Activated CD4-positive, alpha-beta T cell treated with anti-CD3 and anti-CD28 coated beads, Interleukin-2, amount 10 ng/mL, durations not matched to agents 7 days and 5 days (primary cell): ENCODE measurements at places on chromosomes 7 and 10.

DNA sequence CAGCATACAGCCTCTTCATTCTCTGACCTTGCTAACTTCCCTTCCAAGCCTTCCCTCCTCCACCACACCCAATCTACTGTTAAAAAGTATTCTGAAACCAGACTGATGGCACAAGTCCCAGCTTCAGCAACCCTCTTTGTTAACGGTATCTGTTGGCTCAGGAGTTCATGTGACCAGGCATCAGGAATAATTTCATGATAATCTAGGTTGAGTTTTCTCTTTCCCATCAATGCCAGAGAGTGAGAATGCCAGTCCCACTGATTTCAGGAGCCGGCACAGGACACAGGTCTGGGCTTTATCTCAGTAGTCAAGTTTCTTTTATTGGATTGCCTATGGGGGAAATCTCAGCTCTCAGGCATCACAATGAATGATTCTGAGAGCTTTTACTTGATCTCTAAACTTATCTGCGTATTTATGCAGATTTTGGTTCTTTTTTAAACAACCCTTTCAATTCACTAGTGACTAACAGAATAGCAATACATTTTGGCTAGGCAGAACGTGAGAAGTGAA lies 231.0 kb upstream of the LYZL1 start:
- no peak overlapping the region for H3K27ac ChIP-seq
- peaks cover 3% of the 10 kb centered on the region for H3K27me3 ChIP-seq

GRCh38 chr10:30036341-30036740 lies 23.0 kb downstream of the JCAD start:
- H3K27ac ChIP-seq = no peak overlapping the region
- DNase-seq = no peak
- no peaks in the 10 kb centered on the region for H3K36me3 ChIP-seq
- H3K4me1 ChIP-seq = peaks cover 22% of the 10 kb centered on the region

- no peaks in the 10 kb centered on the region for H3K27me3 ChIP-seq
- no peaks in the 10 kb centered on the region for H3K36me3 ChIP-seq
- H3K27ac ChIP-seq = no peak overlapping the region
Observed at GRCh38 chr10:71911296-71911953, 52.8 kb upstream of the CHST3 start.

- no peaks in the 10 kb centered on the region for H3K27me3 ChIP-seq
- no peak overlapping the region for H3K4me3 ChIP-seq
- H3K4me1 ChIP-seq = peaks cover 84% of the 10 kb centered on the region
- peaks cover 38% of the 10 kb centered on the region for H3K36me3 ChIP-seq
- DNase-seq = no peak
- peak overlapping the region; percentile 76 for H3K27ac ChIP-seq
Observed at GRCh38 chr7:5700391-5700985, 81.0 kb downstream of the RNF216 start.

GRCh38 chr10:44994752-44995530 lies 5.8 kb upstream of the ZNF22 start:
- H3K27me3 ChIP-seq = peaks cover 17% of the 10 kb centered on the region
- no peak overlapping the region for H3K27ac ChIP-seq
- H3K4me1 ChIP-seq = peaks cover 35% of the 10 kb centered on the region
- no peak overlapping the region for H3K4me3 ChIP-seq
- peaks cover 3% of the 10 kb centered on the region for H3K36me3 ChIP-seq
